SJSA1 (cell line): ENCODE measurements at places on chromosomes 3 and 15. TPM values are rescaled to one million over a fixed set of nuclear protein-coding genes. Genes with fewer than 3 reads are reported as not detected.
A peak's percentile ranks its signal among the peaks of the same experiment; 100 is the strongest.

Gene CLDN18
- not detected in 2 replicates for total RNA-seq

- DNase-seq: no peak
These were observed 2.2 kb downstream of the EFHB start for GRCh38 chr3:19931767-19932188.

DNA sequence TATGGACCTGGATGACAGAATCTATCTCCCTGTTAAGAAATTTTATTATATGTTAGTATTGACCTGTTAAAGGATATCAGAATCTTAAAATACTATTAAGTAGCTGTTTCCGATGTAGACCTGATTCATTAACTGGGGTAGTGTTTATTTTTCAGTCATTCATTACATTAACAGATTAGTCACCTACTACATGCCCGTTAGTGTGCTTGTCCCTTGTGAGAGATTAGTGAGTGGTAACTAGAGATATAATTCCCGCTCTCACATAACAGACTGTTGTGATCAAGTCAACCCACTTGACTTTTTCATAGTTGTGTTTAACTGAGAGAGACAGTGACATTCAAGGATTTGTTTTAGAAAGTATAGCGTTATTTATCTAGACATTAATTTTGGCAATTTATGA lies 166.8 kb downstream of the TCF12 start:
- DNase-seq: no peak

GRCh38 chr3:58526515-58526957 lies 10.5 kb downstream of the ACOX2 start:
- peak; percentile 68 for DNase-seq

DNA sequence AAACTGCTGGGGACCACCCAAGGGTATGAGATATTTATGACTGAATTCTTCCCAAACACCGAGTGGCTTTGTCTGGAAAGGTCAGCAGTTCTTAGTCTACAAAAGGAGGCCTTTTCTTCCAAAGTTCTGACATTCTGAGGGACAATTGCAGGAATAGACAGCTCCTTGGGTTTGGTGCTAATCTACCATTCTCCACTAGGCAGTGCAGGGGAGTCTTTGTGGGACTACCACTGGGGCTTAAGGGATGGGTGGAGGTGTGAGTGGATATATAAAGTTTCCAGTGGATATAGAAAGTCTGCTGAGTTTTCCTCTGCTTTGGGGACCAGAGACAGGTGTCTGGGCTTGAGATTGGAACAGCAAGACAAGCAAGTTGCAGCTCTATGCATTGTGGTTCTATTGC lies 62.7 kb downstream of the EXOG start:
- no peak for DNase-seq

GRCh38 chr15:68550498-68551295 lies 28.1 kb upstream of the CORO2B start:
- peak; percentile 37 for DNase-seq

- DNase-seq: peak; percentile 55
These were observed 113.9 kb downstream of the OXNAD1 start for GRCh38 chr3:16378920-16379319.

- DNase-seq: no peak
These were observed 173.7 kb upstream of the CRBN start for GRCh38 chr3:3353153-3353552.

GRCh38 chr3:173588556-173588955 lies 191.0 kb downstream of the NLGN1 start:
- no peak for DNase-seq

DNA sequence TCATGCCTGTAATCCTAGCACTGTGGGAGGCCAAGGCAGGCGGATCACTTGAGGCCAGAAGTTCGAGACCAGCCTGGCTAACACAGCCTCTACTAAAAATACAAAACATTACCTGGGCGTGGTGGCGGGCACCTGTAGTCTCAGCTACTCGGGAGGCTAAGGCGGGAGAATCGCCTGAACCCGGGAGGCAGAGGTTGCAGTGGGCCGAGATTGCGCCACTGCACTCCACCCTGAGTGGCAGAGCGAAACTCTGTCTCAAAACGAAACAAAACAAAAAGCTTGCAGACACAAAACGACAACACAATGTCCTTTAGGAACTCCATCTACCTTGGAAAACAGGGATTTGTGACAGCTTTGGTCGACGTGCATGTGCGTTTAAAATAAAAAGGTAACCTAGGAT lies 716 bp upstream of the KLHL24 start:
- DNase-seq: no peak

GRCh38 chr3:66041116-66041515 lies 2.4 kb upstream of the MAGI1 start:
- DNase-seq: peak; percentile 31

GRCh38 chr3:170953229-170953628 lies 44.8 kb upstream of the EIF5A2 start:
- DNase-seq: no peak

DNA sequence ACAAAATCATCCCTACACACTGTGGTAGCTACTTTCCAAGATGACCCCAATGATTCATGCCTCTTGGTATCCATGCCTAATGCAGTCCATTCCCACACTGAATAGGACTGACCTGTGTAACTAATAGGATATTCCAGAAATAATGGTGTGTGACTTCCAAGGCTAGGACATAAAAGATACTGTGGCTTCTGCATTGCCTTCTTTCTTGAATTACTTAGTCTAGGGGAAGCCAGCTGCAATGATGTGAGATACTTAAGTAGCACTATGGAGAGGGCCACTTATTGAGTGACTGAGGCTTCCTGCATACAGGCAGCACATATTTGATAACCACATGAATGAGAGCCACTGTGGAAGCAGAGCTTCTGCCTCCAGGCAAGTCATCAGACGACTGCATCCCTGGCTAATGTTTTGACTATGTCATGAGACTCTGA lies 50.1 kb downstream of the NR1I2 start:
- no peak for DNase-seq

DNA sequence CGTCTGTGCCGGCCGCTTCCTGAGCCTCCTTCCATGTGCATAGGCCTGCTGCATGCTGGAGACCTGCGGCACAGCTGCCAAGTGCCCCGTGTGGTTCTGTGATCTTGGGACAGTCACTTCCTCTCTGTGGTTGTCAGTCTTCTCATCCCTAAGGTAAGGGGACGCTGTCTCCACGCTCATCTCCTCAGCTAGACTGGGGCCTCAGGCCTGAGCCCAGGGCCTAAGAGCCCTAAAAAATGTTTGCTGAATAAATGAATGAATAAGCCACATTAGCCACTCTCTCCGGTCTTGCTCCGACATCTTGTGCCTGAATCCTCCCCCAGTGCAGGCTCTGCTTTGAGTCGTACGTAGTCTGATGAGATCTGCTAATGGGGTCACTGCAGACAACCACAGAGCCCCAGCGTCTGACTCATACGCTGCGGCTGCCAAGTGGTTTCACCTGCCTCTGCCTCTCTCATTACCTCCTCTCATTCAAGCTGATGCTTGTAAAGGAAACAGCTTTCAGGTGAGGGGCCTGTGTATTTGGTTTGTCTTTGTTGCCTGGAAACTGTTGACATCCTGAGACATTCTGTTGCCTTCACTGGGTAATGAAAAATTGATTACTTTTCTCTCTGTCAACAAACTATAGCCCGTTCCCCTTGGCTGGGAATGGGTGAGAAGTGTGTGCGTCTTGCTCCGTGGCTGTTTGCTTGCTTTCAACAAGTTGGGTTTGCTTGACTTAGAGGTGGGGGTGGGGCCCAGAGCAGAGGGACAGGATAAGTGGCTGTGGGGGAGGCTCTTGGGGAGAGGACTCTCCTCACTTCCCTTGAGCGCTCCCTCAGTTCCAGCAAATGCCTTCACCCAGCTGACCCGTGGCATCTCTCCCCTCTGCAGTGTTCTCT lies 15.9 kb downstream of the RPLP1 start:
- peak; percentile 44 for DNase-seq

DNA sequence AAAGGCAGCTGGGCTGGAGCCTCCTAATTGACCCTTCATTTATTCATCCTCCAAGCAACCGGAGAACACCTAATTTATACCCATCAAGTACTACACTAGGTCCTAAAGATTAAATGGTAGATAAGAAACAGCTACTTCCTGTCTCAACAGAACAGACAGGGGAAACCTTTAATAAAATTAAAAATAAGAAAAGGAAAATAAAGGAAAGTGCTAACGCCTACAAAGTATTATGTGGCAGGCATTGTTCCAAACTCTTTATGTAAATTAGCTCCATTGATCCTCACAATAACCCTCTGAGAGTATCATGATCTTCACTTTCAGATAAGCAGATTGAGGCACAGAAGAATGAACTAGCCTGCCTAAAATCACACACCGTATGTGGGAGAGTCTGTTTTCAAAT lies 139.5 kb downstream of the CNTN6 start:
- no peak for DNase-seq

GRCh38 chr3:193932576-193932975 lies 203.4 kb upstream of the HES1 start:
- no peak for DNase-seq

DNA sequence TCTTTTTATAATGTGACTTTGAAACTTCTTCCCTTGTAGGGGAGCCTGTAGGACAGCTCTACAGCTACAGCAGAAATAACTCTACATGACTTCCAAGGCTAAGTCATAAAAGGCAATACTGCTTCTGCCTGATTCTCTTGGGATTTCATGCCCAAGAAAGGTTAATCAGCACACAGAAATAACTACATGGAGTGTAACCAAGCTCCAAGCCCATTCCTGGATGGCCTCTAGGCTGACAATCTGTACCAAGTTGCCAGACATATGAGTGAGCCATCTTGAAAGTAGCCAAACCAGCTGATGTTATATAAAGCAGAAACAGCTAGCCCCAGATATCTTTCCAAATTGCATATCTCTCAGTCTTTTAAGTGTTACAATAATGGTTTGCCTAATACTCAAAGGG lies 75.8 kb upstream of the OSTN start:
- DNase-seq: no peak
